ENCODE measurements at places on chromosomes 5 and 9. TPM values are rescaled to one million over a fixed set of nuclear protein-coding genes. Genes with fewer than 3 reads are reported as not detected.

Gene DPM2
- polyA plus RNA-seq, result 38.0 TPM

- DNase-seq, result no peak
These were observed 100.9 kb upstream of the DPYSL3 start for GRCh38 chr5:147610798-147611197.

GRCh38 chr5:81233080-81233634 lies at the start of gene CKMT2:
Gene CKMT2 (plus strand): TSS chr5:81233322. CDS start chr5:81251133, 17,811 bp downstream.
- DNase-seq, result peak; percentile 84

- no peak for DNase-seq
These were observed 104.4 kb downstream of the C5orf15 start for GRCh38 chr5:133863857-133864585.

DNA sequence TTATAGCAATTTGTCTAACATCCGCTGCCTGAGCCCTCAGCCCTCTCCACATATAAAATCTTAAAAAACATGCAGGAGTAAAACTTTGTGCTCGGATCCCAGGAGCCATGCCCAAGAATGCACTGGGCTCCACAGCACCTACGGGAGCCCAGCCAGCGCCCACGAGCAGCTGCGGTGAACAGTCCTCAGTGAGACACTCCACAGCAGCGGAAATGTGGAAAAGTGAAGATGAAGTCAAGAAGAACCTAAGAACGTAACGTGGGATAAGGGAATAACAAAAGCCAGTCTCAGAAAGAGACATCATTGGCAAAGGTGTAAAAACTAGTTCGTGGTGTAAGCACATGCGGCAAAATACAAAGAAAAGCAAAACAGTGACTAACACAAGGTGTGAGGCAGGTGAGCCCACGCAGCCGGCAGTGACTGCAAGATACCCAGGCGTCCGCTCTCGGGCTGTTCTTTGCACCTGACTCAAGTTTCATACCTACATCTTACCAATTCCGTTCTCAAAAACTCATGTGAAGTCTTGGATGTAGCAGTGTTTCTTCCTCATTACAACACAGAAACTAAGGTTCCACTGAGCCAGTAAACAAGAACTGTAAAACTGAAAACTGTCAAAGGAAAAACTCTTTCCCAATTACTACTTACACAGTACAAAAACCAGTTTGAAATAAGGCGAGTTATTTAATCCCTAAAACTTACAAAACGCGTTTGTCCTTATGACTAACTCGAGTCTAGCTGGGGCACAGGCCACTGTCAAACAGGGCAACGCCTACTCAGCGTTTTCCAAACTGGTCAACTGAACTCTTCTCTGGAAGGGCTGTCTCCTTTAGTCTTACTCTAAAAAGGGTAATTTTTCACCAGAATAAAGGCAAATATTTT lies 1.7 kb downstream of the CAMSAP1 start:
- peak; percentile 35 for DNase-seq

Gene IL9
- polyA plus RNA-seq, result not detected

GRCh38 chr9:16294133-16294770 lies 576.2 kb downstream of the BNC2 start:
- DNase-seq, result no peak

DNA sequence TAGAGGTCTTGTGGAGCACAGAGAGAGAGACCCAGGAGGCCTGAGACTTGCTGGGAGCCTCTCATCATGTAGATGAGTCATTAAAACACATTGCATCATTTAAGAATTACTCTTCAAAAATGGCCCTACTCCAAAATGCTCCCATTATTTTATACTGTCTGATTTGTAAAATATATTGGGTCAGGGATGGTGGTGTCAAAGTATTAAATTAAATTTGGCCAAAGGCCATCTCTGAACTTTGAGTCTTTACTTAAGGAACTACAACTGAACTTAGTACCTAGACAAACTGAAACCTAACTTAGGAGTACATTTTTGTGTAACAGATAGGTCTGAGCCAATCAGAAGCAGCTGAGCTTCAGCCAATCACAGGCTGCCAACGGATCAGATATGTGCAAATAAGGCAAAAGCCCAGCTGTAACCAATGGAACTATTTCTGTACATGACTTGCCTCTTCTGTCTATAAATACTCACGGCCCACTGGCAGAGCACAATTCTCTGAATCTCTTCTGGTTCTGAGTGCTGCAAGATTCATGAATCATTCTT lies 657.2 kb downstream of the TLE1 start:
- DNase-seq, result no peak

GRCh38 chr5:113223315-113223714 lies 211.5 kb downstream of the TSSK1B start:
- no peak for DNase-seq

GRCh38 chr9:127282611-127283010 lies 18.0 kb downstream of the GARNL3 start:
- no peak for DNase-seq

Gene ENTR1
- 29.5 TPM for polyA plus RNA-seq

DNA sequence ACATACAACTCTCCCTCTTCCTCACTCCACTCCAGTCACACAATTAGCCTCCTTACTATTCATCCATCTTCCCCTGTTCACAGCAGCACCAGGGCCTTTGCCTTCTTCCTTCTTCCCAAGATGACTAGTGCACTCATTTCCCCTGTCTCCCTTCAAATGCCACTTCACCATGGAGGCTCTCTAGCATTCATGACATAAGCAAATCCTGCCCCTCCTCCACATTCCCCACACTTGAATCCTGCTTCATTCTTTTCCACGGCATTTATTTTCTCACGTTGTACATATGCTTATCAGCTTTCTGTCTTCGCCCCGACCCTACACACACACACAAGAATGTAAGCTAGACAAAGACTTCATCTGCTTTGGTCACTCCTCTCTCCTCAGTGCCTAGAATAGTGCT lies 133.3 kb downstream of the CDK5RAP2 start:
- DNase-seq, result no peak

GRCh38 chr9:14437354-14438231 lies 123.7 kb upstream of the NFIB start:
- DNase-seq, result peak; percentile 61

DNA sequence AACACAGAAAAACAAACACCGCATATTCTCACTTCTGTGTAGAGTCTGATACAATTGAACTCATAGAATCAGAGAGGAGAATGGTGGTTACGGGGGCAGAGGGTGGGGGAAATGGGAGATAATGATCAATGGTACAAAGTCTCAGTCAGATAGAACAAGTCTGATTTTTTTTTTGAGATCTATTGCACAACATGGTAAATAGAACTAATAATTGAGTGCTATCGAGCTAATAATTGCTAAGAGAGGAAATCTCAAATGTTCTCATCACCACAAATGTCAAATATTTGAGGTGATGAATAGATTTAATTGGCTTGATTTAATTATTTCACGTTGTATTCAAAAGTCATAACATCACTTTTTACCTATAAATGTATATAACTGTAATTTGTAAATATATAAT lies 121.0 kb upstream of the SPIN1 start:
- no peak for DNase-seq

- DNase-seq, result peak; percentile 93
These were observed at the start of gene ANKS6 for GRCh38 chr9:98796364-98797101. Gene ANKS6 (minus strand): TSS chr9:98796555. CDS start chr9:98796491, 64 bp downstream.

GRCh38 chr9:5851445-5851844 lies 18.5 kb upstream of the ERMP1 start:
- peak; percentile 68 for DNase-seq

- DNase-seq, result no peak
These were observed 52.6 kb downstream of the ADAMTS16 start for GRCh38 chr5:5192681-5193080.

Gene PHF24
- polyA plus RNA-seq, result not detected

GRCh38 chr5:177367323-177367848 lies 9.7 kb downstream of the RGS14 start:
- no peak for DNase-seq

DNA sequence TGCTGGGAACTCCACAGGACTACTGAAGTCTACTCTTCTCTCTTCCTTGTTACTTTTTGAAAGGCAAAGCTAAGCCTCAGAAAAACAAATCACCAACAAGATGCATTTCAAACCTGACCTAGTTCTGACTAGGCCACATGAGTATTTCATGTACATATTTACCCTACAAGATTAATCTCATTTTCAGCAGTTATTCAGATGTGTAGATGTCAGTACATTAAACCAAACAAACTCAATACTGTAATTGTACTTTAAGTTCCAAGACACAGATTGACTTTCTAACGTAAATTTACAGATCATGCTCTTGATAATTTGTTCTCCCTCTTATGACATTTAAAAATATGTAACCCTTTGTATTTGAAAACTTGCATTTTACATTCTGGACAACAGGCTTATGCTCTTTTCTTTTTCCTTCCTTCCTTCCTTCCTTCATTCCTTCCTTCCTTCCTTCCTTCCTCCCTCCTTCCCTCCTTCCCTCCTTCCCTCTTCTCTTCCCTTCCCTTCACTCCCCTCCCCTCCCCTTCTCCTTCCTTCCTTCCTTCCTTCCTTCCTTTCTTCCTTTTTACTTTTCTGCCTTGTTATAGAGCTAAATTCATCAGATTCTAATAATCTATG lies 1653.4 kb downstream of the EFNA5 start:
- no peak for DNase-seq

DNA sequence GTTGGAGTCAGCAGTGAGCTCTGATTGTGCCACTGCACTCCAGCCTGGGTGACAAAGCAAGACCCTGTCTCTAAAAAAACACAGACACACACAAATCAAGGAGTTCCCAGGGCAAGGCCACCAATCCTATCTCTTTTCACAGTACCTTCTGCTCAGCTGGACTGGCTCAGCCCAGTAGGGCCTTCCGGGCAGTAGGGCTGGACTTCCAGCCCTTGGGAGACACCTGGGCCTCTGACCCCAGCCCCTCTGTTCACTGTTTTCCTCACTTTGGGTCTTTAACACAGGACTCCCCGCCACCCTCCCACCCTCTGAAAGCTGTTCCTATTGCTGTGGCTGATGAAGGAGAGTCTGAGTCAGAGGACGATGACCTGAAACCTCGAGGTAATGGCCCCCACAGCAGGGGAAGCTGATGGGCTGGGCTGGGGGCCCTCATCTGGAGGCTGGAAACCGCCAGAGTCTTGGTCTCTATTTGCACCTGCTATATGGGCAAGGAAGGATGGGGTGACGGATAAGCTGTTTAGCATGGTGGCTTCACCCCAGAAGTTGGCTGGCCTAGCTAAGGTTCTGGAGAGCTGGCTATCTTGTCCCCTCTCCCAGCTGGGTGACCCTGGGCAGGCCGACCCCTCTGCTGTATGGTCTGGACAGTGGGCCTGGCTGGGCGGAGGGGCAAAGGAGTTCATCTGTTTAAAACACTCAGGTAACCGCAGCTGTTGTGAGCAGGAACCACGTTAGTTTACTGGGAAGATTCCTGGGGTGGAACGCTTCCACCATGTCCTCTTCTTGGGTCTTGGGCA lies 25.6 kb downstream of the USP20 start:
- no peak for DNase-seq

- DNase-seq, result no peak
These were observed 136.3 kb downstream of the TENT4A start for GRCh38 chr5:6849316-6850105.

DNA sequence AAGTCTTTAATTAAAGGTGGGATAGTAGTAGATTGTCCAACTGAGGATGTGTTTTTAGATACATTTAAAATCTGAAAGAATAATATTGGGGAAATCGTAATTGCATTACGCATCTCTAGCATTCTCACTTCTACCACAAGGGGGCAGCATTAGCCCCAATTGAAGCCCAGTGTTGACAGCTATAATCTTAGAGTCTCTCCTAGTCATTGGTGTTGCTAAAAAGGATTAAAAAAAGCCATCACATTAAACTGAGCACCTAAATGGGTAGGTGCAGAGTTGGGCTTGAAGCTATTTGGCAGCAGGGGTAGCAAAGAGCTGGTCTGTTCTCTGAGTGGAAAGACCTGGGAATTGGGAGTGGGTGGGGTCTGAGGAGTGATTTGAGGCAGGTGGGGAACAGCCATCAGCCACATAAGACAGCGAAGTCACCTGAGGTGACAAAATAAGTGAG lies 177.2 kb downstream of the OSTF1 start:
- DNase-seq, result peak; percentile 38

- DNase-seq, result peak; percentile 66
These were observed 114.9 kb upstream of the NFIB start for GRCh38 chr9:14428781-14429230.

Gene PLAC8L1
- not detected for polyA plus RNA-seq

DNA sequence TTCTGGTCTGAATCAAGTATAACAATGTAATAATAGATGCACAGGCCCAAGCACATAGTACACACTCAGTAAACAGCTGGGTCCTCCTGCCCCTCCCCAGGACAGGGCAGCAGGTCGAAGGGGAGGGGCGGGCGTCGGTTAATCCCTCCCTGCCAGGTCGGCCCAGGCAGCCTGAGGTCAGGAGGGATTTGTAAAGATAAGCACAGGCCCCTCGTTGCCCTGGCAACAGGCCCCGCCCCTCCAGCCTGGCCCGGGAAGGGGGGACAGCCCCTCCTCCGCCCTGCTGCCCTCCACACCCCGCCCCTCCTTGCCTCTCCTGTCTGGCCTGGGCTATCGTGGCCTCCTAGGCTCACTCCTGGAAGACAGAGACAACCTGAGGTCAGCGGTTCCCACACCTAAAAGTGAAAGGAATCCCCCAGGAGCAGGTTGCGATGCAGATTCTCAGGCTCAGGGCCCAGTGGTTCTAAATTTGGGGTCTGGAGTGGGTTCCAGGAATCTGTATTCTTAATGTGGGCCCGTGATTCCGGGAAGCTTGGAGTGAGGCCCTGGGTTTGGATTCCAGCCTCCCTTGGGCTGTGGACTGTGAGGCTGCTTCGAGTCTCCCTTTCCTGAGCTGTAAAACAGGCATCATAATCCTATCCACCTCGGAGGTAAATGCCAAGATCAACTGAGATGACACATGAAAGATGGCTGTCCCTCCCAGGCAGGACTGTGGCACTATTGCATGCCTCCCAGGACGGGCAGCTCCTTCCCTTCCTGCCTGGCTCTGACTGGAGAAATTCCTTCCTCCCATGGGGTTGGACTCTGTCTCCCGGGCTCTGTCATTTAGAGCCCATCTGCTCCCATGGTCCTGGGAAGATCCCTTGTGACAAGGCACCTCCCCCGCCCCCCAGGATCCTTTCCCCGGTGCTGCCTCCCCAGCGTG lies 4.4 kb downstream of the CRB2 start:
- peak; percentile 75 for DNase-seq

GRCh38 chr5:170538096-170538465 lies 34.3 kb downstream of the KCNIP1 start:
- peak; percentile 49 for DNase-seq

Gene SH3TC2
- polyA plus RNA-seq, result 0.75 TPM

GRCh38 chr9:27622693-27623340 lies 49.5 kb upstream of the C9orf72 start:
- no peak for DNase-seq

GRCh38 chr9:134358026-134358661 lies 31.9 kb downstream of the RXRA start:
- DNase-seq, result no peak

- DNase-seq, result no peak
These were observed 136.6 kb upstream of the OTULINL start for GRCh38 chr5:14445013-14445412.

Gene DEPDC1B
- polyA plus RNA-seq, result 1.7 TPM

Gene TSLP
- polyA plus RNA-seq, result 4.2 TPM

Gene CPEB4
- 14.5 TPM for polyA plus RNA-seq

GRCh38 chr5:10301842-10302610 lies 5.7 kb downstream of the CMBL start:
- DNase-seq, result peak; percentile 97

- peak; percentile 76 for DNase-seq
These were observed 114.5 kb upstream of the LMX1B start for GRCh38 chr9:126499005-126499910.

Gene STK32A
- 0.61 TPM for polyA plus RNA-seq

Gene RGS7BP
- 0.50 TPM for polyA plus RNA-seq

Gene PCDHGC4
- not detected for polyA plus RNA-seq

Data from stomach (tissue), 19 donors.